Fibroblast of upper back skin (primary cell): ENCODE measurements at places on chromosomes 4 and X.
A peak's percentile ranks its signal among the peaks of the same experiment; 100 is the strongest.

DNA sequence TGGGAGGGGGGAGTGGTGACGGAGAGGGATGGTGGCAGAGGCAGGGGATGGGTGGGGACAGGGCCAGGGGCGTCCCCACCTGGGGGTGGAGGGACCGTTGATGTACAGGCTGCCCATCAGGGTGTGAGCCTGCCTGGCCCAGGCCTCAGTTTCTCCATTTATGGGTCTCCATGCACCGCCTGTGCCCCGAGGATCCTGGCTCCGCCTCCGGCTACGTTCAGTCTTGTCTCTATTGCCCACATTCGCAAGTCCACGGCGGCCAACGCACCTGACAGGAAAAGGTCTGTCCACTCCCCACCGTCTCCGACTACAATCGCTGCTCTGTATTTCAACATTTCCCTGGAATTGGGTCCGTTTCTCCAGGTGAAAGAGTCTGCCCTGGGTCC, 96.3 kb upstream of the NKX1-1 start:
- no peak for DNase-seq

GRCh38 chr4:41077628-41078027, 136.7 kb downstream of the APBB2 start:
- DNase-seq, result no peak

DNA sequence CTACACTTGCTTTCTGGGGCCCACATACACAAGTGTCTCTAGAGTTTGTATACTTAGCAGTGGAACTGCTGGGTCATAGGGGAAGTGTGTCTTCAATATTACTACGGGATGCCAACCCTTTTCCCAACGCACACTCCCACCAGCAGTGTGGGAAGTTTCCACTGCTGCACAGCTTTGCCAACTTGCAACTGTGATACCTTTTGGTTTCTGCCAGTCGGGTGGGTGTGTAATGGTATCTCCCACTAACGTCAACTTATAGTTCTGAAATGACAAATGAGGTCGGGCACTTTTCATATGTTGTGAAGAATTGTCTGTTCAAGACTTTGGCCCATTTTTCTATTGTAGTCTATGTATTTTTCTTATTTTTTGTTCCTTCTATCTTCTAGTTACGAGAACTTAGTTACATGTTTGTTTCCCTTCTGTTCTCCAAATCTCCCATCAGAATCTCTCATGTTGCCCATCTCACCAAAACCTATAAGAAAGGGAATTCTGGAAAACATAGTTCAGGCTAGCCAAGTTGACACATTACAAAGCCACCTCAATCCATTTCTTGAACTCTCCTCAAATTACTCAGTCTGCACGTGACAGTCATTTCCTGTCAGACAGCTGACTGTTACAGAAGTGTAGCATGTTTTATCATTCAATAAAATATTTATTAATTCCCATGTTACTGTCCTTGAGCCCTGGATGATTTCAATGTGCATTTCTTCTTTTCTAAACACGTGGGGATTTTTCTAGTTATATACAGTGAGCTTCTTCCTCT, 30.7 kb downstream of the PNMA6E start:
- no peak for DNase-seq

DNA sequence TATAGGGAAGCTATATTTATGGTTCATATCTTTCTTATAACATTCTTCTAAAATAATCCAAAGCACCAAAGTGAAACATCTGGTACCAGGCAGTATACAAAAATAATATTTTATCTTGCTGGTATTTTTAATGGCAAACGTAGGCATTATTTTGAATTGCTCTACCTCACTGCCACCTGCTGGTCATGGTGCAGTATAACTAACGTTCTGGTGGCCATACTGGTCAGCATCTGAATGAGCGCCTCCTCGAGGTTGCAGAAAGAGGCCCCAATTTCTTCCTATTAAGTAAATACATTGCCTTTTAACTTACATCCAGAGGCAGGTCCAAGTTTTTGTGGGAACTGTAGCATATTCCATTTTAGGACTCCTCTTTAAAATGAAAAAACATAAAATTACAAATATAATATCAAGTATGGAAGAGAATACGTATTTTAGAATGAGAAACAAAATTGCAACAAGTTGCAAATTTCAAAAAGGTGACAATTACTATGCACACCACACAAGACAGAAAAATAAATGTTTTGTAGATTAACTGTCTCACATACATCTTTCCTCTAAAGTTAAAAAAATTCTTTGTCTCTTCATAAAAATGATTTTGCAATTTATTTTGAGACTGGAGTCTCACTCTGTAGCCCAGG, 22.9 kb upstream of the CWH43 start:
- DNase-seq, result peak; percentile 88

DNA sequence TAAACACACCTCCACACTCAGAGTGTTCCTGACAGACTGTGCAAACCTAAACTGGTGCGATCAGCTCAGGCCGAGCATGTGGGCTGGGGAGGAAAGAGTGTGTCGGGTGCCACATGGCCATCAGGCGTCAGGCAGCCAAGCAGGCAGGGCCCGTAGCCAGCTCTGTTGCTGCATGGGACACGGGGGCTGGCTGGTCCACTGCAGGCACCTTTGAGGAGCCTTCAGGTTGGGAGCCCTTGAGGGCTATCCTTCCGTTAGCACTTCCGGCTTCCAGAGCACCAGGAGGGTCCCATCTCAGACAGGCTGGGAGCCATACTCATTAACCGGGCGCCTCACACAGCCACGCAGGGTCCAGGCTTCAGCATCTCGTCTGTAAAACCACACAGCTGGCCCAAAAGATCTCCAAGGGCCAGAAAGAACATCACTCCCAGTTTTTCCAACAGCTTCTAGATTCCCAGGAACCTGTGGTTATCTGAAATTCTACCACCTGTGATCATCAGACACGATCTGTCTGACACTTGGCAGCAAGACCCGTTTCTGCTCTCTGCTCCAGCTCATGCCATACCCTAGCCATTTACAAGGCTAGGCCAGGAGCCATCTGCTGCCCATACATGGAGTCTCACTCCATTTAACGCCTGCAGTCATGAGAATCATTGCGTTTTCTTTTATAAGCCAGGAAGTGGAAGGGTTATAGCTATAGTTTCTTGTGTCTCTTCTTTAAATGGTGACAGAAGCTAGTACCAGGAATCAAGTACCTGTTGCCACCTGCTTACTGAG, 87.5 kb downstream of the NSUN7 start:
- no peak for DNase-seq

DNA sequence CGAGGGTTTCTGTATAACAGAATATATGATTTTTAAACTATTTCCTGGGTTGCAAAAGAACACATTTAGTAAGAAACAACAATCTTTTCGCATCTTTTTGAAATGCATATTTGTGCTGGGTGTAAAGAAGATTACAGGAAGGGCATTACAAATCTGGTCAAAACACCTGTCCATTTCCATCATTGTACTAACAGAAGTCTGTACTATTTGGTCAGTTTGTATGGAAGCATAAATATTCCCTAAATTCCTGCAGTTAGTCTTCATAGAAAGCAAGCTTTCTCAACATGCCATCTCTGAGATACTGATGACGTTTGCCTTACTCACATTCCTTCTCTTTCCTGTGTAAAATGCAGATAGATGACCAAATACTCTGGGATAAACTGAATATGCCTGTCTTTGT, 203.3 kb downstream of the NWD2 start:
- DNase-seq, result no peak

DNA sequence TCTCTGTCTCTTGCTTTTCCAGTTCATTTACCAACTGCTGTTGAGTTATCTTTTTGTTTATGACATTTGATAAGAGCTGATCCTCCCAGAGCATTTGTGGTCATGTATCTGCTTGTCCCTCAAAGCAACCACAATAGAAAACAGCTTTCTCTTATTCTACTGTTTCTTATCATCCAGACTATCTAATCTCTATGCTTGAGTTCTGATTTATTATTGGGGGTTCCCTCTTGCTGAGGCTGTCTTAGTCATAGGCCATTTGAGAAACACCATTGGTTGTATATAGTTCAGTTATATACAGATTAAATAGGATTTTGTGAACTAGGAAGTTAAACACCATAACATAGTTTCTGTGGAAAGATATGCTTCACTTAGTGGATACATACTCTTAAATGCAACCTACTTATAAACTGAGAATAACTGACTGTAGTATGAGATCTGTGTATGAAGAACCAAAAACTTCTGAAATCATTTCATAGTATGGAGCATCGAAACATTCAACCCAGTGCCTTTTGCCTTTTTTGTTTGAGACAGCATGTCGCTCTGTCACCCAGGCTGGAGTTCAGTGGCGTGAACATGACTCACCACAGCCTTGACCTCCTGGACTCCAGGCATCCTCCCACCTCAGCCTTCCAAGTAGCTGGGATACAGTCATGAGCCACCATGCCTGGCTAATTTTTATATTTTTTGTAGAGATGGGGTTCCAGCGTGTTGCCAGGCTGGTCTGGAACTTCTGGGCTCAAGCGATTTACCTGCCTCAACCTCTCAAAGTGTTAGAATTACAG, 75.8 kb downstream of the STIM2 start:
- no peak for DNase-seq

DNA sequence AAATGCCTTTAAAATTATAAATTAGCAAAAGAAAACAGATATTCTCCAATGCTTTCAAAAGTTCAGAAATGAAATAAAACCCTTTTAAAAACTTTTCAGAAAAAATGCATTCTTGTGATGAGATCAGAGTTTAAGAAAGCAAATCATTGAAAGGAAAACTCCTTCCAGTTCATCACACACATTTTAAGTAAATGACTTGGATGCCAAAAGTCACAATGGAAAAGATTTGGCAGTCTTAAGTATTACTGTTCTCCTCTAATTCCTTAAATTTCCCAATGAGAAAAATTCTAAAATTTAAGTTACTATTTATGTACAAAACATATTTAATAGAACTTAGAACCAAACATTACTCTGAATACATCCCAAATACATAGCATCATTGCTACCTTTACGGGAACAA, 21.1 kb downstream of the HOPX start:
- no peak for DNase-seq

DNA sequence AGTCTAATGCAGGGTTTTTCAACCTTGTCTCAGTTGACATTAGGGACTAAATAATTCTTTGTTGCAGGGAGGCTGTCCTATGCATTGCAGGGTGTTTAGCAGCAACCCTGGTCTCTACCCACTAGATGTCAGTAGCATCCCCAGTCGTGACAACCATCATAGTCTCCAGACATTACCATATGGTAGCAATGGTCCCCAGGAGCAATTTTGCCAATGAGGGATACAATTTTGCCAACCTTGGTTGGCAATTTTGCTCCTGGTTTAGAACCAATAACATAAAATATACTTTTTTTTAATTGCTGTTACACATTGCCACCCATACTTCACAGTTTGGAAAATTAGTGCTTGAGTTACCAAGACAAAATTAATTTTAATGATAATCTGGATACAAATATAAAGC, 6.0 kb downstream of the EREG start:
- DNase-seq, result peak; percentile 59

- DNase-seq, result no peak
Observed at GRCh38 chr4:141057582-141057981, 75.7 kb downstream of the RNF150 start.

DNA sequence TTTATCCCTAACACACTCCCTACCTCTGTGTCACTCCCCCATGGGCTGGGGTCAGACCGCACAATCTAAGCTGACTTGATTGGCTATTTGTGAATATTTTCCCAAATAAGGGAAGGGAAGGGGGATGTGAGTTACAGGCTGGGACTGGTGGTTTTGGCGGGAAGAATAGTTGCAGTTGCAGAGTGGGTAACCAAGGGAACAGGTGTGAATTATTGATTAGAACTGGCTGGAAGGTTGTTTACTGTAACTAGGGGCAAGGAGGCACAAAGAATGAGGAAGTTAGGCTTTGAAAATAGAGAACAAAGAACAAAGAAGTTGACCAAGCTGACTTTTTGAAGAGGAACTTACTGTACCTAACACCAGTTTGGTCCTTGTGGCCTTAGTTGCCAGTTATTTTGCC, 88.0 kb upstream of the XAGE2 start:
- DNase-seq, result no peak

- peak; percentile 18 for DNase-seq
Observed at GRCh38 chr4:28490669-28491068, 1630.0 kb downstream of the STIM2 start.

DNA sequence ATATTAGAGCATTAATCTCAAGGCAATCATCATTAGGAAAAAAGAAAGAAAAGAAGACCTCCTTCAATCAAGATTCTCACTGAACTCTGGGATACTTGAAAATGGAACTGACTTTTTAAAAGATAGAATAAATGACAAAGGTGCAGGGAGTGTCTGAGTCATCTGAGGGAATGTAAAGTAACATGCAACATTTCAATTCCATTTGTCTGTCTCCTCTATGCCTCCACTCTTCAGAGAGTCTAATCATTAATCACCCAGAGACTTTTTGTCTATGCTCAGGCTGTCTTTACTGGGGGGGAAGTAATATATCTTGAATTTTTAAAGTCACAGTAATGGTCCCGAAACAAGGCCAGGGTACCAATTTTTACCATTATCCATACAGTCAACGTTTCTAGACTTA, 55.0 kb upstream of the PACRGL start:
- peak; percentile 21 for DNase-seq

DNA sequence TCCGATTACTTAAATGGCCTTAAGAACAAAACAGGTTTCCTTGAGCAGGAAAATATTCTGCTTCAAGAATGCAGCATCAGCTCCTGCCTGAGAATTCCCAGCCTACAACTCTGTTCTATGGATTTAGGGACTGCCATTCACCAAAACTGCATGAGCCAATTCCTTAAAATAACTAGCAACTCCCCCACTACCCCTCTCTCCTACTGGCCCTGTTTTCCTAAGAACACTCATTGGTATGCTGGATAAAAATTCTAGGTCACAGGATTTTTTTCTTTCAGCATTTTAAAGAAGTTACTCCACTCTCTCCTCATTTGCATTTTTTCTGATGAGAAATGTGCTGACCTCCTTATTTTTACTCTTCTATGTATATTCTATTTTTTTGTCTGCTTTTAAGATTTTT, 347.1 kb downstream of the IDS start:
- DNase-seq, result no peak

DNA sequence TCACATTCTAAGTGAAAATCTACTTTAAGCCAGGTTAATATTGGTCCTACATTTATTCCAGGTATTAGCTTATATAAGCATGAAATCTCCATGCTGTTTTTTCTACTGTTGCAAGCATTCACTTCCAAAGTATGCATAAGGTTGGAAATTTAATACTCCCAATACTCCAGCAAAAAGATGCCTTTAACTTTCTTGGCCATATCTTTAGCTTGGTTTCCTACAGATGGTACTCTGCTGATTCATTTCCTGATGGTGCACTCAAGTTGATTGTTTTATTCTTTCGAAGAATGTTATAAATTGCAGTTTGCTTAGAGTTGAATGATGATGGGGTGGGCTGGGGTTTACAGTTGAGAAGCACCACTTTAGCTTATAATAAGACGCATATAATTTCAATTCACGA, 330.2 kb downstream of the PTTG2 start:
- peak; percentile 76 for DNase-seq

DNA sequence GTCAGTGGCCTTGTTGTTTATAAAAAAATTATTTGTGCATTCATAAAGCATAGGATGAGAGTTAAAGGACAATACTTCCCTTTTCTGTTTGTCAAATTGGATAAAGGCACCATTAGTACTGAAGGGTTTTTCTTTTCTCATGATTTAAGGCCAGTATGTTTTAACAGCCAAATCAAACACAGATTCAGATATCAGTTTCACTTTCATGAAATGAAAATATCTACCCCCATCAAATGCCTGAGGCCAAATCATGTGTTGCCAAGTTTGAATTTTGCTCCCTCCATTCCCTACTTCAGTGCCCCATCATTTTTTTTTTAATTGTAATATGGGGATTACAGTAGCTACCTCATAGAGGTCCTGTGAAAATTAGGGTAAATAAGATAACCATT, 745.9 kb downstream of the RPA4 start:
- DNase-seq, result no peak

GRCh38 chr4:6965329-6965728, 55.7 kb downstream of the TBC1D14 start:
- no peak for DNase-seq
